ENCODE measurements at places on chromosomes 11 and 22. TPM values are rescaled to one million over a fixed set of nuclear protein-coding genes. Genes with fewer than 3 reads are reported as not detected.
A peak's percentile ranks its signal among the peaks of the same experiment; 100 is the strongest.

Gene HBB
- 443 TPM for polyA plus RNA-seq

Gene MS4A6E
- not detected for polyA plus RNA-seq

Gene SIK2
- polyA plus RNA-seq, result 27.1 TPM

Gene DCUN1D5
- 38.6 TPM for polyA plus RNA-seq

Gene GGTLC3
- not detected for polyA plus RNA-seq

DNA sequence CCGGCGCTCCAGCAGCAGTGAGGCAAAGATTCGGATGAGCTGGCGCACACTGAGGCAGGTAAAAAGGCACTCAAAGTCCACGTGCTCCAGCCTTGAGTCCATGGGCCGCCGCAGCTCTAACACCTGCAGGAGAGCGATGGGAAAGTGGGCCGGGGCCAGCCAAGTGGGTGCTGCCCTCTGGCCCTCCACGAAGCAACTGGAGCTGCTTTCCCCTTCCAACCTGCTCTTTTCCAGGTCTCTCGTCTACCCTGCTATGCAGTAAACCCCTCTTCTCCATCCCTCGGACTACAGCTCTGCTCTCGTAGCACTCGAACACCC, 20.0 kb downstream of the RPL27A start:
- DNase-seq, result no peak

GRCh38 chr11:43376594-43376993, 17.9 kb downstream of the TTC17 start:
- DNase-seq, result no peak

- DNase-seq, result no peak
Observed at GRCh38 chr22:44926491-44927415, 83.1 kb downstream of the PHF21B start.

DNA sequence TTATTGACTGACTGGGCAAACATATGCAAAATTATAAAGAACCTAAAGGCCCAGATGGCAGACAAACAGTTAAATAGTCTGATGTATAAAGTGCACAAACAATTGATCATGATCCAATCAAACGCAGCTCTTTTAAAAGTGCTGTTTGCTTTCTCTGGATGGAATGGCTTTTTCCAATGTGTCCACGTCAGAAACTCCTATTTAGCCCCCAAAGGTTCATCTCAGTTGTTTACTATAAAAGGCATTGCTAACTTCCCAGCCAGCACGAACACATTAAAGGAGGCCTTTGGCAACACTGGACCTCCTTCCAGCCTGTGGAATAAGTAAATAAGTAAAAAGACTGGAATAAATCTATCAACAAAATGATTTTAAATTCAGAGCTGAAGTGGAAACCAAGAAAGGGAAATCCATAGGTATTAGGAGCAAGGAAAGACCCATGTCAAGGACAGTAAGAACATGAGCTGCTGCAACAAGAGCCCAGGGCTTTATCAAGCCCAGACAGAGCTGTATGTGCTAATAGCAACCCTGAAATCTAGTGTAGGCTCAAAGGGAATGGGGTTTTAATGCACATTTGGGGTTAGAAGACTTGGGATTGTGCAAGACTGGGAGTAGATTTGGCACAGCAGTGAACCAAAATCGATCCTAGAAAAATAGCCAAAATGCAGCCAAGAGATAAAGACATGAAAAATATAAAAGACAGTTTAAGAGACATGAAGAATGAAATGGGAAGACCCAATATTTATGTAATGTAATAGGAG, 105.4 kb downstream of the EFCAB6 start:
- DNase-seq, result no peak

DNA sequence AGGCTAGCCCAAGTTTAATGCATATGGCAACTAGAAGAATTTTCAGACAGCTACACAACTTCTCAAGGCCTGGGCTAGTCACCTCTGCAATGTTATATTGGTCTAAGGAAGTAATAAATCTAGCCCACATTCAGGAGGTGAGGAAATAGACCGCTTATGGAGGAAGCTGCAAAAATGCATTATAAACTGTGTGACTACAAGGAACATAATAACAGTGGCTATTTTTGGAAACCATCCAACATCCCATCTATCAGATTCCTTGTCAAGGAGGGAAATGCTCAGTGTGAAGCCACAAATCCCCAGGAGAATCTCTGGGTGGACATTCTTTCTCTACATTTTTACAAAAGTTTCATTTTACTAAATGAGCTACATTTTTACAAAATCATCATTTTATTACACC, 76.1 kb downstream of the BBOX1 start:
- DNase-seq, result no peak

DNA sequence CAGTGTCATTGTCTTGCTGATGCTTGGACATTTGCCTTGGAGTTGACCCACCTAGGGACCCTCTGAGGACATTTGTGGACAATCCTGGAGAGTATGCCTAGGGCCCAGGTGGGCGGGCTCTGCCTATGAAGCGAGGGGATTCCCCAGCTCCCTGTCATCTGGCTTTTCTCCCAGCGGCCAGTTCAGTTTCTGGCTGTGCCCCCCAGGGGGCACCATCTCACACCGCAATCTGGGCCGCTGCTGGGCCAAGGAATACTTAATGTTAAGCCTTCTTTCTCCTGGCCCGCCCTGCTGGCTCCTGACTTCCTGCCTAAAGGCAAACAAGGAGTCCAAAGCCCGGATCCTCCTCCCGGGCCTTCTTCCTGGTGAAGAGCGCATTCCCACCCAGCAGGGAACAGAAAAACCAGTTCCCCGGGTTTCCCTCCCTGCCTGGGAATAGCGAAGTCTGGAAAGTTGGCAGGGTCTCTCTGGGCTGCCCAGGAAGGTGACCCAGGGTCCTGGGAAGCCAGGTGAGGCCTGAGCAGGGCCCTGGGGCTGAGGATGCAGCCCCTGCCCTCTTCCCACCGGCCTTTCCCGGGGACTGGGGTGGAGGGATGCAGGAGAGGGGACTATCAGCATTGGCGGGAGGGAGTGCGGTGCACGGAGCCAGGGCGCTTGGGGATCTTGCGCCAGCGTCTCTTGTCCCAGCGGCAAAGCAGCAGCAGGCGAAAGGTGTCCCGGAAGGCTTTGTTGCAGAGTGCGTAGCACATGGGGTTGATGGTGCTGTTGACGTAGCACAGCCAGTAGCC, 11.9 kb downstream of the CHRM1 start:
- DNase-seq, result peak; percentile 53

DNA sequence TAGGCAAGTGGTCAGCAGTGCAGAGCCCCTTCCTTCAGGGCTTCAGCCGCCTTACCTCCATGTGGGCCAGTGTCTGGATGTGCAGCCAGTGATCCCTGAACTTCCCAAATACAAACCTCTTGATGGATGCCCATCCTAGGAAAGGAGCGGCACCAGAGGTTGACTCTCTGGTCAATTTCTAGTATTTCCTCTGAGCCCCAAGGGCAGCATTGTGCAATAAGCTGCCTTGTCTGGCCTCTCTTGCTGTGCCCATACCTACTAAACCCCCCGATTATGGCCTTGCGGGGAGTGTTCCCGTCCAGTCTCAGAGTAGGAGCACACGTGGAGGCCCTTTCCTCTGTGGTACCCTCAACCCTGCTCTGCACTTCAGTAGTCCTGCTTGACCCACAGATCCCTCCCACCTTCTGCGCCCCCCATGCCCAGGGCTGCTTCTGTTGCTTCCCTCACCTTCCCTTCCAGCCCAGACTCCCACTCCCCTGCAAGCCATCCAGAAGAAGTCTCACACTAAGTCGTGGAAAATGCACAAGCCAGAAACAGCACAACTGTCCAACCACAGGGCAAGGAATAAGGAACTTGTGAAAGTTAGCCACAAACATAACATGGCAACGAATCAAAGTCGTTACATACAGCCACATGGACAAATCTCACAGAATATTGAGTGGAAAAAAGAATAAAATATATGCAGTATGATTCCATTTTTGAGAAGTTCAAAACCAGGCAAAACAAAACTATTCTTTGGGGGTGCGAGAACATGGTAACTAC, 39.6 kb upstream of the HORMAD2 start:
- DNase-seq, result no peak

DNA sequence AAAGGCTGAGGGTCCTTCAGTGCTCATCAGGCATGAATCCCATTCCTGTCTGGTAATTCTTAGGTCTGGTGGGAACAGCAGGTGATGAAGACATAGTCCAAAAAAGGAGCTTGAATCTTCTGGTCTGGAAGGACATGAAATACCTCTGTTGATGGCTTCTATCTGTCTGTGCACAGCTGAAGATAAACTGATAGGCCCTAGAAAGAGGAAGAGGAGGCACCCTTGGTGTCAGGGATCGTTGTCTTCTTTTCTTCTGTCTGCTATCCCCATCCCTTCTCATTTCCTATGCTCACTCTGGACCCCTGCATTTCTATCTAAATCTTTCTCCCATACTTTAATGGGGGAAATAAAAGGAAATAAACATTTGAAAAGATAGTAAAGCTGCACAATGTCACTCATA, 9.4 kb downstream of the AGBL2 start:
- DNase-seq, result no peak

DNA sequence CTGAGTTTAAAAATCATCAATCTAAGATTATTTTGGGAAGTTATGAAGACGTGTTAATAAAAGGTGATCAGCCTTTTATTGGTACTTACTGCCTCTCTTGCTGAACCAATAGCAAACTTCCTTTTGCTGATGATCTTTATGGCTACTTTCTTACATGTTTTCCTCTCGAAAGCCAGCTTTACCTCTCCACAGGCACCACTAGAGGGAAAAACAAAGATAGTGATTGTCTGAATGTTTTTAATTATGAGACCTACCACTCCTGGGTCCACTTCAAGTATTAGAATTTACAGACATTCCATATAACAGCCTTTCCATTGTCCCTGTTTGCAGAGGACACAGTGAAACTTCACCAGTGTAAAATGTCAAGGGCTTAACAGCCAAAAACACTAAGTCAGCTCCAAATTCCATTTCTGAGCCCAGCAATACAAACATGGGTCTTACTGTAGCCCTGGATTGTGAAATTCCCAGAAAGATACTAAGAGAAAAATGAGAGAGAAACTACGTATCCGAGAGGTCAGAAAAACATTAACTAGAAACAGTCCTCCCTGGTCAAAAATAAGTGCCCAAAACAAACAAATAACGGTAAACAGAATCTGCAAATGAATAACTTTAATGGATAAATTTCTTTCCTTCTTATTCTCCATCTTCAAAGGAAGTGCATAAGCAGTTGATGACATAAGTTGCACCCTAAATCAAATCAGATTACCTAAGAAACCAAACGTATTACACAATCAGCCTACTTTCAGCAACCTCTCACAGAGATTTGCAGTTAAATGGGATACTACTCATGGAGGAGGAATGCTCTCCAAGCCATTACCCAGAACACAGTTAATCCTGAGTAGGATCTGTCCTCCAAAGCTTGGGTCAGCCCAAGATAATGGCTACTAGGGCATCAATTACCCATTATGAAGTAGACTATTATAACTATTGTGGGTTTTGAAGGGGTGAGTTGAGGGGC, 29.5 kb downstream of the CHEK2 start:
- peak; percentile 85 for DNase-seq

- DNase-seq, result no peak
Observed at GRCh38 chr22:44394246-44395117, 81.7 kb upstream of the SHISAL1 start.

GRCh38 chr22:30675436-30675835, 7.8 kb upstream of the DUSP18 start:
- DNase-seq, result no peak

GRCh38 chr22:41517172-41518047, 26.9 kb downstream of the POLR3H start:
- DNase-seq, result peak; percentile 71

- DNase-seq, result no peak
Observed at GRCh38 chr22:41939981-41940831, 6.7 kb downstream of the CENPM start.

GRCh38 chr22:39410264-39410663, 10.7 kb downstream of the TAB1 start:
- DNase-seq, result no peak

DNA sequence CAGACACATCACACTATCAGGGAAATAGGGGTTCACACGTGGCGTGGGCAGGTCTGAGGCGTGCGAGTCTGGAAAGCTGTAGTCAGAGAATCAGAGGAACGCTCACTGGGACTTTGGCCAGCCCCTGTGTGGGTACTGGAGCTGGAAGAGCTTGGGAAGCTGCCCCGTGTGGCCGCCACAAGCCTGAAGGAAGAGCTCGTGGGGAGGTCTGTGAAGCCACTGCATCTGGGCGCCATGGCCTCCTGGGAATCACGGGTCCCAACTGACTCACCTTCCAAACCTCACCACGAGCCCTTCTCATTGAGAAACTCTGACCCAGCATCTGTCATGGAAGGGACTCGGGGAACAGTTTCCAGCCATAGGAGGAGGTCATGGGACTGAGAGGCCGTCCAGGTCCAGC, 5.9 kb upstream of the MRGPRF start:
- DNase-seq, result no peak

GRCh38 chr11:15123849-15124248, 9.1 kb downstream of the INSC start:
- no peak for DNase-seq

DNA sequence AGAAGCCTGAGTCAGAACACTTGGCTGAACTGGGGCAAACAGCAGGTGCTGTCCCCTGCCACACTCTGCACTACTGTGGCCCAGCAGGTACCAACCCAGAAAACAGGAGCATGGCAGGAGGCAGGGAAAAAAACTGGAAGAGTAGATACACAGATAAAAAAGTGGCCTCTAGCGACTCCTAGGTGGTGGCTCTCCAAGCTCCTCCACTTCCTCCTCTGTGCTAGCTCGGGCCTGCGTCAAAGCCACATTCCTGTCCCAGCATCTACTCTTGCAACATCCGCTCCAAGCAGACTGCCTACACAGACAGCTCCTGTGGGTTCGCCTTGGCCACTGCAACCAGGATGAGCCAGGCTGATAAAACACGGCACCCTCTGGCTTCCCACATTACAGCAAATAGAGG, 6.9 kb downstream of the OR8B12 start:
- peak; percentile 22 for DNase-seq

DNA sequence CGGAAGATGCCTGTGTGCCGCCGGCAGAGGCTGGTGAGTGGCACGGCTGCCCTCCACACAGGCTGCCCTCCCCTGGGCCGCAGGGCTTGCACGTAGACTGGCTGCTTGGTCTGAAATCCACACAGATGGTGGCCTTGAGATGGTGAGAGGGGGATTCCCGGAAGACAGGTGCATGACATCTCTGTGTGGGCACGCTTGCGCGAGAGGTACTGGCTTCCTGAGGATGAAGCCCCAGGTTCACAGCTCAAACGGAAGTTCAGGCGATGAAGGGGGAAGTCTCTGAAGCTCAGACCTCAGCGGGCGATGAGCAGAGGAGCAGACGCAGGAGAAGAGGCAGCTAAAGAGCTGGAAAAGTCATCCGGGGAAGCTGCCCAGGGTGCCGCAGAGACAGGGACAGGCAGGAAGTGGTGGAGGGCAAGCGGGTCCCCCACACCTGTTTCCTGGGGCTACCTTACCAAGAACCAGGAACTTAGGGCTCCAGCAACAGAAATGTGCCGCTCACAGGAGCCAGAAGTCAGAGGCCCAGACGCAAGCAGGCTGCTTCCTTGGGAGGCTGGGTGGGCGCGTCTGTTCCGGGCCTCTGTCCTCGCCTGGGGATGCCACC, 7.2 kb downstream of the CRELD2 start:
- no peak for DNase-seq

DNA sequence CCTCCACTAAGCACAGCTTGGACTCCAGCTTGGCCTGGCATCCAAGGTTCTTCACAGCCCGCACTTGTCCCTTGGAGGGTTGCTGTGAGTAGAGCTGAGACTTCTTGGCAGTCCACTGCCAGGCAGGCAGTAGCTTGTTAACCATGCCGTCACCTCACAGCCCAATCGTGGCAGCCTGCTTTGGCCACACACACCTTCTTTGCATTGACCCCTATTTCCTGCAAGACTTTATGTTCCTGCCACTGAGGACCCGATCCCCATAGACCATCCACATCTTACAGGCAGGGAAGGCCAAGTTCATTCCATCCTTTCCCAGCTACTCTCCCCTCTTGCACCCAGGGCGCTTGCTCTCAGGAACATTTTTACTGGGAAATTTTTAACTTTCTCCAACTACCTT, 2.5 kb upstream of the PYGM start:
- no peak for DNase-seq
